ENCODE measurements at places on chromosomes 11 and 22.
A peak's percentile ranks its signal among the peaks of the same experiment; 100 is the strongest.

- DNase-seq = no peak
Measured at GRCh38 chr22:36334821-36335603, 52.8 kb downstream of the MYH9 start.

- no peak for DNase-seq
Measured at GRCh38 chr11:134453441-134453840, 41.4 kb upstream of the B3GAT1 start.

- no peak for DNase-seq
Measured at GRCh38 chr22:47421846-47422245, 659.4 kb downstream of the TBC1D22A start.

DNA sequence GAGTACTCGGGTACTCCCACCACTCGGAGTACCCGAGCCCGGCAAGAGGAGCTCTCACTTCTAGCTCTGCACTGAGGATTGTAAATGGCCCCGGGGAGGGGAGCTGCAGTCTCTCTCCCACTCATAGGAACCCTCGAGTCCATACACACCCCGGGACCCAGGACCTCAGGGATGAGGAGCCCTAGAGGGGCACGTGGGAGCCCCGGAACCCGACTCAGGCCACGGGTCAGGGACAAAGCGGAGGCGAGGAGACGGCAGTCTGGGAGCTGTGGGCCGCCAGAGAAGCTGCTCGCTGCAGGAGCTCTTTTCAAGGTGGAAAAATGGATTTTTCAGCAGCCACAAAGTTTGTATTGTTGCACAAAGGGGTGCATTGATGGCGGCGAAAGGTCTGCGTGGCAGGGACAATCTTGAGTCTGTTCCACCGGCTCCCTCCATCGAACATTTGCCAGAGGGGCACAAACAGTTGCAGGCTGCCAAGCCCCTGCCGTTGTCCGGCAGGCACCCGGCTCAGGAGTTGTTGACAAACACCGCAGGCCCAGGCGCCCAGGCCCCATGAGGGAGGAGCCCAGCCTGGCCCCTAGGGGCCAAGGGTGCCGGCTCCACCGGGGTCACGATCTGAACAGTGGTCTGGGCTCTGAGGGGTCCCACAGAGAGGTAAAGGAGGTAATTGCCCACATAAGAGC, 5.7 kb upstream of the FLI1 start:
- no peak for DNase-seq

- DNase-seq = no peak
Measured at GRCh38 chr11:69152733-69153421, 2.9 kb upstream of the SMIM38 start.

GRCh38 chr11:64258356-64258755, 7.0 kb downstream of the PLCB3 start:
- no peak for DNase-seq

DNA sequence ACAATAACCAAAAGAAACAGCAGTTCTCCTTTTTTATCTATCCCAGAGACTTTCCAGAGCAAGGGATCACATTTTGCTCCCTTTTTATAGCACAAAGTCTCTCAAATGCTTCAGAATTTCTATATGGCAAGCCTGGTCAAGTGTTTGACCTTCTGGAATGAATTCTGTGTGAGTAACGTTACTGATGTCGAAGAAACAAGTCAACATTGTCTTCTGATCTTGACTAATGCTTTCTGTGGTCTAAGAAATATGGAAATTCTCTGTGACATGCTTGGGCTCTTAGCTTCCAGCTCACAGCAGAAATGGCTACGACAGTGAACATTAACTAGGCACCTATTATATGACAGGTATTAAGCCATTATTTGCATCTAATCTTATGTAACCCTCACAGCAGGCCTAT, 411.7 kb downstream of the CADM1 start:
- DNase-seq = no peak

- no peak for DNase-seq
Measured at GRCh38 chr11:123559523-123559955, 94.9 kb downstream of the SCN3B start.

- no peak for DNase-seq
Measured at GRCh38 chr22:37210041-37210803, 2.1 kb downstream of the SSTR3 start.

GRCh38 chr11:123430721-123431497, 840 bp downstream of the GRAMD1B start:
- peak; percentile 37 for DNase-seq

- DNase-seq = no peak
Measured at GRCh38 chr11:60431251-60431650, 1.9 kb downstream of the MS4A5 start.

DNA sequence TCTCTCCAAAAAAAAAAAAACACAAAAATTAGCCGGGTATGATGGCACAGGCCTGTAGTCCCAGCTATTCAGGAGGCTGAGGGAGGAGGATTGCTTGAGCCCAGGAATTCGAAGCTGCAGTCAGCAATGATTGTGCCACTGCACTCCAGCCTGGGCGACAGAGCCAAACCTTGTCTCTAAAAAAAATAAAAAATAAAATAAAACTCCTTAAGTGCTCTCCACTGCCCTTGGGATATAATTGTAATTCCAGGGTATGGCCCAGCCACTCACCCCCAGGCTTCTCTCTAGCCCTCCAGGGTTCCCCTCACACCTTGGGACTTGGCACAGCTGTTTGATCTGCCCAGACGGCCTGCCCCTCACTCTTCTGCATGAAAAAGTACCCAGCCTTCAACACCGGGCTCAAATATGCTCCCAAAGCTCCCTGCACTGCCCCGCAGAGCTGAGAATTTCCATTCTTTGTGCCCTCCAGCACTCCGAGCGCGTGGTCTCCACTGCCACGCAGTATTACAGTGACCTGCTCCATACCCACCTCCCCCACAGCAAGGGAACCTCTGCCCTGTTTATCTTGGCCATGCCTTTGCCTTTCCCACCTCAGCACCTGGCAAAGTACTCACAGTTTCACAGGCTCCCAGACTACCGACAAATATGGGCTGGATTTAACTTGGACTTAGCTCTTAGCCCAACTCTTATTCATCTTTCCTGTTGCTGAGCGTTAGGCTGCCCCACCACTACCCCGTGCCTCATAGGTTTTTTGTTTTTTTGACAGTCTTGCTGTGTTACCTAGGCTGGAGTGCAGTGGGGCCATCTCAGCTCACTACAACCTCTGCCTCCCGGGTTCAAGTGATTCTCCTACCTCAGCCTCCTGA, 7.6 kb upstream of the FTH1 start:
- no peak for DNase-seq

- DNase-seq = no peak
Measured at GRCh38 chr11:105189581-105189980, 50.0 kb upstream of the CARD18 start.

GRCh38 chr11:75504501-75504900, 21.2 kb downstream of the GDPD5 start:
- no peak for DNase-seq

DNA sequence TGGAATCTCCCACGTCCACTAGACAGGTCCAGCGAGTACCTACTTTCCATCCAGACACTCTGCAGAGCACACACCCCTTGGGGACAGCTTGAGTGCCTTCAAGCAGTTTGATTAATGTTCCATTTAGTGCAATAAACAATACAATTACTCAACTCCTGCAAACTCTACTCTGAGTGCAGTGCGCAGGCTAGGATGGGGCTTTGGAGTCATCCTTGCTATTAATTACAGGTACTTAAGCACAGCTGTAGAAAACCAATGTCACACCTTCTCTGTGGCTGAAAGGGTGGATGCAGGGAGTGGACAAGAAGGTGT, 82.6 kb downstream of the MN1 start:
- no peak for DNase-seq

DNA sequence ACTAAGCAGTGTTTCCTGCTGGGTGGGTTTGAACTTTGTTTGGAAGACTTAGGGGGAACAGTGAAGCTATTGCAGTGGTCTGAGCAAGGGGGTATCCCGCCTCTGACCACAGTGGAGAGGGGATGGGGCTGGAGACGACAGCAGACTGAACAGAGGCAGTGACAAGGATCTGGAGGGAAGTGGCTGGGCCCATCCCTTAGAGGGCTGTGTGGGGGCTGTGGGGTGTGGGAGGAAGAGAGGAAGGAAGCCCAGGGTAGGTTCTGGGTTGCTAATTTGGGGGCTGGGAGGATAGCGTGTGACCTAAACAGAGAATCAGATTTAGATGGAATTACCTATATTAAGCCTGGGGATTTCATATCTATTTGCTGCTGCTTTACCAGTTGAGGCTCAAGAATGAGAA, 70.7 kb downstream of the BMAL1 start:
- DNase-seq = no peak

GRCh38 chr11:3709977-3710376, 38.8 kb upstream of the CHRNA10 start:
- DNase-seq = no peak

DNA sequence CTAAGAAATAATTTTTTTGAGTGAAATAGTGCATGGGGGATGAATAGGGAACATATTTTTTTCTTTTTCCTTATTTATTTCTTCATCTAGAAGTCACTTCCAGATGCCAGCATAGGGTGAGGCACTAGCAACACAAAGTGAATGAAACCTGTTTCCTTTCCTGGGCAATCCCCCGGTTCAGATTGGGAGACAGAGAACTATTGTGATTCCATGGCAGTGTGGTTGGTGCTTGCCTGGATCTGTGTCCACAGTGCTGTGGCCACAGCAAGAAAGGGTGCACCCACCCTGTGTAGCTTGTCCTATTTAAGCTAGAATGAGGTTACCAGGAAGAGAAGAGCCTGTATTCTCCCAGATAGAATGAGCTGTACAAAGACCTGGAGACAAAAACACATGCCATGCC, 57.6 kb downstream of the SLC5A1 start:
- DNase-seq = no peak

- no peak for DNase-seq
Measured at GRCh38 chr11:69884751-69885150, 65.5 kb upstream of the FGF3 start.

- DNase-seq = no peak
Measured at GRCh38 chr11:19962801-19963175, 197.5 kb downstream of the DBX1 start.

GRCh38 chr22:36281781-36282327, 28.9 kb downstream of the APOL1 start:
- DNase-seq = no peak

- DNase-seq = no peak
Measured at GRCh38 chr22:44220727-44221680, 40.3 kb downstream of the PARVG start.

DNA sequence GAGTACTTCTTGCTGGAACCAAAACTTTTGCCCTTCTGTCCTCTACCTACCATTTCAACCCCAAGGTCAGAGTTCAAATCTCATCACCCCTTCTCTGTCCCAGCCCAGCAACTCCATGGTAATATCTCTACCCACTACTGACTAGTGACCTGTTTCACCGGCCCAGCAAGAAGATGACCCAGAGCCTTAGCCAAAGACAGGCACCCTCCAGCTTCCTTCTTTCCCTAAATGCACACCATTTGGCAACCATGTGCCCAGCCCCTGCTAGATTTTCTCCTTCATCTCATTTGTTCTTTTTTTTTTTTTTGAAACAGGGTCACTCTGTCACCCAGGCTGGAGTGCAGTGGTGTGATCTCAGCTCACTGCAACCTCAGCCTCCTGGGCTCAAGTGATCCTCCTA, 14.9 kb downstream of the ARAP1 start:
- DNase-seq = no peak

DNA sequence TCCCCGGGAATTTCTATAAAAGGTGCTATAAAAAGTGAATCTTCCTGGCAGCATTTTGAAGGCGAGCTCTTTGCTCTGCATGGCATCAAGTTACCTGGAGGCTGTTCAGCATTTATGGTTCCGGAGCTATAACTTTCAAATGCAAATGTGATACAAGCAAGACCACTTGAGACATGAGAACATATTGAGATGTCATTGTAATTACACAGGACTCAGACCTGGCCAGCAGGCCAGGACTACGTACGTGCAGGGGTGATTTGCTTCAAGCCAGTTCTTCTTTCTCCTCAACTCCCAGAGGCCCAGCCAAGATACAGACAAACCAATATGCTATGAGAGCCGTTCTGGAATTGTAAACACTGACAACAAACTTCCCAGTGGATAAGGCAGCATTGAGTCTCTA, 227.4 kb upstream of the FAT3 start:
- DNase-seq = no peak

DNA sequence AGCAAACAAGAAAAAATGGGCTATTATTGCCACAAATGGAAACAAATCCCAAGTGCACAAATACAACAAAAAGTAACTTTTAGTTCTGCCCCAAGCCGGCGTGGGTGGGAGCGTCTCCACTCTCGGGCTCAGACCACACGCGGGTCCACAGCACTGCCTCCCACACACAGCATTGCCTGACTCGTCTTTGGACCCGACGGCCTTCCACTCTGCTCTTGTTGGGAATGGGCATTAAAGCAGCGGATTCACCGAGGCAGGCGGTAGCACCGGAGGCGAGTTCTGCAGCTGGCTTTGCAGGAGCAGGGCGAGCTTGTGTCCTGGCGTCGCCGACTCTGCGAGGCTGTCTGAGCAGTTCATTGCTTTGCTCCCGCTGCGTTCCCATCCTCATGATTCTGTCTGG, 23.0 kb downstream of the NADSYN1 start:
- no peak for DNase-seq

DNA sequence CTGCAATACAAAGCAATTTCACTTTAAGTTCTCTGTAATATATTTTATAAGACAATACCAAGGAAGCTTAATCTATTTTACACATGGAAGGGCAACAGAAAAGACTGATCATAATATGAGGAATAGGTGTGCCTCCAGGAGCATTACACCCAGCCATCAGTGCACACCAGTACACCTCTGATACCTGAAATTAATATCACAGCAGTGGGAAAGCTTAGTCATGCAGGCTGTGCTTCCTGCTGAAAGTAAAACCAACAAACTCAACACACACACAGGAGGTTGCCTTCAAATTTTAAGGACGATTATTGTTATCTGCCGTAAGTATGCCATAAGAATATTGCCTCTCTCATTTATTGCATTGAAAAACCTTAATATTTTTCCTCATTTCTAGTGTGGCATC, 1119.1 kb upstream of the TENM4 start:
- DNase-seq = no peak

DNA sequence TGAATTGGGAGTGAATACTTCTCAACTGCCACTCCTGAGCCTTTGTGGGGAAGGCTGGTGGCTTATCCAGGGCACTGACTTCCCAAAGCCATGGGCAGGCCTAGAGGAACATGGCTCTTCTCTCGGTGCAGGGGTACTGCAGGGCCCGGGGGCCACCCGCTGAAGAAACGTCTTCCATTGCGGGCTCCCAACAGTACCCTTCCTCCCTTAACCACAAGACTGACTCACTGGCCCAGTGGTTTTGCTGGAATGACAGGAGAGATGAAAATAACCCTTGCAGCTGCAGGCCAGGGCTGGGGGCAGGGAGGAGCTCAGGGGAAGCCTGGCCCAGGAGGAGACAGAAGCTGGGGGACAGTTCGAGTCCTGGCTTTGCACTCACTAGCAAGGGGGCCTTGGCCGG, 13.5 kb downstream of the TXN2 start:
- DNase-seq = peak; percentile 29

- DNase-seq = no peak
Measured at GRCh38 chr22:48845356-48845936, 982.2 kb downstream of the BRD1 start.

- no peak for DNase-seq
Measured at GRCh38 chr22:50698546-50698945, 25.9 kb downstream of the SHANK3 start.

Data from stimulated activated CD8-positive, alpha-beta memory T cell treated with anti-CD3 and anti-CD28 coated beads, Interleukin-15, amount 100 ng/mL, for 48 hours (primary cell).